ENCODE measurements at places on chromosomes 6 and 20.

DNA sequence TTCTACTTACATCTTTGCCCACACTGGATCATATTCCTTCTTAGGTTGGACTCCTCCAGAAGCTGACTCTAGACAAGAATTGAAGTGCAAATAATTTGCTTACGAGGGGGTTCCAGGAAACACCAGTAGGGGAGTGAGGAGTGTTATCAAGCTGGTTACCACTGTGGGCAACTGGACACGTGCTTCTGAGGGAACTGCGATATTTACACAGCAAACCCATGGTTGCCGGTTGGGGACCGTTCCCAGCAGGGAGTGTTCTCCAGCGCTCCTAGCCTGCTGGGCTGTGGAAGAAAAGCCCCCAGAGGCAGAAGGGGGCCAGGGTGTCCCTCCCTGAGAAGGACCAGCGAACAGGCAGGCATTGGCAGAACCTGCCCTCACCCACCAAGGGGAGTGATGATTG, 21.7 kb downstream of the MDFI start:
- DNase-seq = no peak

DNA sequence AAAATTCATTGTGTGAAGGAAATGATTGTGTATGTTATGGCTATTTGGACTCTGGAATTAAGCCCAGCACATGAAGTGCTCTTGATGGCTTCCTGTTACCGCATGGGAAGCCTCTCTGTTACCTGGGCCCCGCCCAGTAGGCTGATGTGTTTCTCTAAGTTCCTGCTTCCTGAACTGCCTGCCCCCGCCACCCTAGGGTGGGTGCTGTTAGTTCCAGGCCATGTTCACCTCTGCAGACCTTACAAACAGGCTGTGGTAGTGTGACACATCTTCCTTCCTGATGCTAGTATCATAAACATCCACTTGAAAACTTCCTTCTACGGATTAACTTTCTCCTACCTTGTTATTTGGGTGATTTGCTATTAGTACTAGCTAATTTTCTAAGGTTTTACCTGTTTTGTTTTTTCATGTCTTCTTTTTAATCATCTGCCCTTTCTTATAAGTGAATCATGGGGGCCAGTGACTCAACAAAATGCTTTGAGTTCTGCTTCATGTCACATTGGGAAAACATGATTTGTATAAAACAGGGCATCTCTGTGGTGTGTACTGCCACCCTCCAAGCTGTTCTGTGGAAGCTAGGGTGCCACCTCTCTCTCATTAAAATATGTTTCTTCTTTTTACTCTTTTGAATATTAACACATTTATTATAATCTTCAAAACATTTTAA, 40.6 kb downstream of the SH3BGRL2 start:
- peak; percentile 24 for DNase-seq

DNA sequence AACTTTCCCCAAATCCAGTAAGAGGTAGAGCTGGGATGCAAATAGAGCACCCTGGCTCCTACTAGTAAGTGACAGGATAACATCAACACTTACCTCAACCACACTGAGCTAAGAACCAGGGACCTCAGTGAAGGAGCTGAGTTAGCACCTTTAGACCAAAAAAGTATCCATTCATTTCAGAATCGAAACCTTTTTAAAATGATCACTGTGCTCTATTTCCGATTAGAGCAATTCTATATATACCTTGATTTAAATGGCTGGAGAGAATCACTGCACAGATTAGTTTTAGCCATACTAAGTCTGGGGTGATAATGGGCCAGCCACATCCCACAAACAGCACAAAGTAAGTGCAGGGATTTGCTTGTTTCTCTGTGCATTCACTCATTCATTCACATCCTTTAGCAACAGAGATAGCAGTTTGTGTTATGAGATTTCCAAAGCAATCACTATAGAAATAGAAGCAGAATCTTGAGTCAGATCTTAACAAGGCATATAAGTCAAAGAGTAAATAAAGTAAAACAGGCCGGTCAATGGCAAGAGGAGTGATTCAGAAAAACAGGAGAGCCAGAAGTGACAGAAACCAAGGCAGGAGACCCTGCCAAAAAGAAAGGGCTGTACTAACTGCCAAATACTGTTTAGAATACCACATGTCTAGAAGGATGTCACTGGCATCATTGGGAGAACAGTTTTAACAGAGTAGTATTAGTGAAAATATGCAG, 136.3 kb downstream of the KIF13A start:
- no peak for DNase-seq

DNA sequence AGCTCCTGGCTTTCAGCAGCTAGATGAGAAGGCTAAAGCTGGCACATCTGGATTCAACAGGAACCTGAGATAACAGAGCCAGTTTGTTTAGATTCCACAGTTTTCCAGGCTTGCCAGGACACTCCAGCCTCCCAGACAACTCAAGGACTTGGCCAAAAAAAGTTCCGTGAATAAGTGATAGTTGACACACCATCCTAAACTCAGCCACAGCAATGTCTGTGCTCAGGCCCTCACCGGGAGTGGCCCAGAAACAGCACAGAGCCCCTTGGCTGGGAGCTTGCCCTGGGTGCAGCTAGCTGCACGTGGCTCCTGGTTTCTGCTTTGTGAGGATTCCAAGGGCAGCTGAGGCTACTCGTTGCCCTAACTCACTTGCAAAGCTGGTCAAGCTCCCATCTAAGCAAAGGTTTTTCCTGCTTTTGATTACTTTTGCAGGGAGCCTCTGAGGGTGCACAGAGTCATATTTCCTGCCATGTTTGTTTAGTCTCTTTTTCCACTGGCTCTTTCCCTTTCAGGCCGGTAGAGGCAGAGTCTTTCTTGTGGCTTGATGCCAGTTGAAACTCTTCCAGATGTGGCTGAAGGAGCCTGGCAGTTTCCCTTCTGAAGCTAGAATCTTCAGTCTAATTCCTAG, 118.3 kb upstream of the ECI2 start:
- DNase-seq = no peak

- peak; percentile 7 for DNase-seq
Measured at GRCh38 chr6:119348748-119349360, 707 bp downstream of the MAN1A1 start.

DNA sequence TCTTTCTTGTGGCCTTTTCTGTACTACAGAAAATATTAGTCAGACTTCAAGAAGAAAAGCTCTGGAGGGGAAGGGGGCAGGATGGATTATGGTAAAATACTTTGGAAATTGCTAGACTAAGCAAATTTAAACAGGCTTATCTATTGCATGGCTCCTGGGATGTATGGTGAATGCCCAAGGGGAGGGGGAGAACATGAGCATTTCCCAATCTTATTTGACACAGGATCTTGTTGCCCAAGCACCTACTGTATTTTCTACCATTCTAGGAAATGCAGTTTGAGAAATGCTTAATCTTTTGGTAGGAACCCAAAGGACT, 86.1 kb upstream of the LAMP5 start:
- no peak for DNase-seq

DNA sequence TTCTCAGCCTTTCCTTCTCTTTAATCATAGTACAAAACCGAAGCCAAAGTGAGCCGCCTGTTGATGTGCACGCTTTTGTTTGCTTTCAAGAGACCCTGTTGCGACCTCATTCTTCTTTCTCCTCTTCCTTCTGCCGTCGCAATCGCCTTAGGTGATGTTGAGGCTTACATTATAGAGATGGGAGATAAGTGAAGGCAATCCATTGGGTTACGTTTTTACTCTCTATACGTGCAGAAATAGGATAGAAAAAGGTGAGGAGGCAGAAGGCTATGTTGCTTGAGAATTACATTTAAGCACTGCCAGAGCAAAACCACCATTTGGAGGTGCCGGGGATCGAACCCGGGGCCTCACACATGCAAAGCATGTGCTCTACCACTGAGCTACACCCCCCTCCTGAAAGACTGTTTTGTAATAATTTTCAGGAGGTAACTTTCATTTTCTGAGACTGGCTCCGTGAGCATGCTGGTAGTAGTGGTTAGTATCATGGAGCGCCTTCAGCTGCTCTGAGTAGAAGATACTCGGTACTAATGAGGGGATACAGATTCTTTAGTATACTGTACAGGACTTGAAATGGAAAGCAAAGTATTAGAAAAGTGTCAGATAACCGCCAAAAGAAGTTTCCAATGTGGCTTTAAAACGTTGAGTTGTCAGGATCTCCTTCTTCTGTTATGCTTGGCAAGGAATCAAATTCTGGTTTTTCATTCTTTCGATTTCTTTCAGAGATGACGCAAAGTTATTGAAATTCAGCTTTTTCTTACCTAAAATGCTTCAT, 165.6 kb downstream of the TRIM27 start:
- no peak for DNase-seq

DNA sequence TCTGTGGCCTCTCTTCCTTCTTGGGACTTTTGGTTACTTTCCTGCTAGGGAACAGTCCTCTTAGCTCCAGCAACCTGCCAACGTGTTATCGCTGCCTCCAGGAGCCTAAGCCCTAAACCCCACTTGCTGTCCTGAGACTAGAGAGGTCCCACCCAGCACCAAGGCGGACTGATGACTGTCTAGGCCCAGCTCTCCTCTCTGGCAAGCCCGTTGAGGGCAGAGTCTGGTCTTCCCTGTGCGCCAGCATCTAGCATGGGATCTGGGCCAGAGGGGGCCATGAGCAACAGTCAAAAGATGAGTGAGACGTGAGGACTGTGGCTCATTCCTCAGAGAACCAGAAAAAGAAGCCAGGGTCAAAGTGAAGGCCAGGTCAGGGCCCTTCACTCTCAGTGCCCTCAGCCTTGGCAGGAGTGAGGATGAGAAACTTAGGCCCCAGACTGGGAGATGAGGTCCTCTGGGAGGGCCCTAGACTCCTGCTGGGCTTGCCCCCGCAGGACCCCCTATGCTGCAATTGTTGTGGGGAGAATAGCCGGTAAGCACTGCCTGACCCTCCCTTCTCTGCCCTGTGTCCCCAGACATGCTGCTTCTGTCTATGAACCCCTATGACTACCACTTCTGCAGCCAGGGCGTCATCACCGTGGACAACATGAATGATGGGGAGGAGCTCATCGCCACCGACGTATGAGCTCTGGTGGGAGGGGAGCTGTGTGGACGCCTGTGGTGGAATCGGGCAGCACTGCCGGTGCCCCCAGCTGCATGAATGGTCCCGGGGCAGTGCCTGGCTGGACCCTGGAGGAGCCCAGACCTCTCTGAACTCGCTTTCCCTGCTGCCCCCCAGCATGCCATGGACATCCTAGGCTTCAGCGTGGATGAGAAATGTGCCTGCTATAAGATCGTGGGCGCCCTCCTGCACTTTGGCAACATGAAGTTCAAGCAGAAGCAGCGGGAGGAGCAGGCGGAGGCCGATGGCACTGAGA, 30.9 kb downstream of the MYH7B start:
- no peak for DNase-seq

DNA sequence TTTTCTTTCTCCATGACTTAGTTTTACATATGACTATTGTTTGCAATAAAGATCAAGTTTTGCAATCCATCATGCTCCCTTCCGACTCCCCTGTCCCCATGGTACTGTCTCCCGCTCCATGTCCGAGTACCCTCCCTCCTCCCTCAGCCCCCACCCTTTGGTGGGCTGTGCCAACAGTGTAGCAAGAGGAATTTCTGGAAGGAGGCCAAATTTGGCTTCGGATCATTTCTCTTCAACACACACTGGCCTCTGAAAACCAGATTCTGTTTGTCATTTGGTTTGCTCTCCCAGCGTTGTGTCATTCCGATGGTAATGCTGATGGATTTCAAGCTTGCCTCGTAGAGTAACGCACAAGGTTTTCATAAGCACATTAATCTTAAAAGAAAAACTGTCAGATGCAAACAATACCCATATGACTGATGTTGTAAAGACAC, 22.9 kb upstream of the PAX1 start:
- no peak for DNase-seq

DNA sequence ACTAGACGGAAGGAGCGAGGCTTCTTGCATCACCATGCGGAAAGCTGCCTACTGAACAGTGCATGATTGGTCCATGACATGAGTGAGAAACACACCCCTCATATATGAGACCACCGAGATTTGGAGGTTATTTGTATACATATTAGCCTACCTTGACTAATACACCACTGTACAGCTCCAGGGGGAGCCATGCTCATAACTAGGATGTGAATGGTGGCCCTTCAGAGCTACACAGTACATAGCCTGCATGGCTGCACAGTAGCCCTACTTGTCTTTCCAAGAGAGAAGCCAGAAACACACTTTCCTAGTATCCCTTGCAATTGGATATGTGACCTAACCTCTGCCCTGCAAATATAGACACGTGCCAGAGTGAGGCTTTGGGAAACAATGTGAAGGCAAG, 21.8 kb upstream of the MCUR1 start:
- DNase-seq = no peak

- DNase-seq = no peak
Measured at GRCh38 chr6:82084324-82084920, 163.1 kb downstream of the IBTK start.

DNA sequence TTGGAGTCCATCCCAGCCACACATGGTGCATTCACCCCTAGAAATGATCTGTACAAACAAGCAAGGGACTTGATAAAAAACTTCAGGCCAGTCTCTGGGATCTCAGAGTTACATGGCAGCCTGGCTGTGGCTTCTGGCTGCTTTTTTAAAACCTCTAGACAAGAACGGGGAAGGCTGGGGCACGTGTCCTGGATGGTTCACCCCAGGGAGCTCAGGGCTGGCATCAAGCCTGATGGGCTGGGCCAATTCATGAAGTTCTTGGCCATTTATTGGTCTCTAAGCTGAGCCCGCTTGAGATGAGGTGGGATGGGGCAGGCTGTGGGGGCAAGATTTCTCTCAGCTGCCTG, 10.4 kb upstream of the ZFAND3 start:
- no peak for DNase-seq

- no peak for DNase-seq
Measured at GRCh38 chr6:12075067-12075563, 63.0 kb downstream of the HIVEP1 start.

GRCh38 chr20:54231036-54231435, 23.1 kb downstream of the PFDN4 start:
- DNase-seq = no peak

- no peak for DNase-seq
Measured at GRCh38 chr6:160042788-160043301, 74.0 kb downstream of the IGF2R start.

DNA sequence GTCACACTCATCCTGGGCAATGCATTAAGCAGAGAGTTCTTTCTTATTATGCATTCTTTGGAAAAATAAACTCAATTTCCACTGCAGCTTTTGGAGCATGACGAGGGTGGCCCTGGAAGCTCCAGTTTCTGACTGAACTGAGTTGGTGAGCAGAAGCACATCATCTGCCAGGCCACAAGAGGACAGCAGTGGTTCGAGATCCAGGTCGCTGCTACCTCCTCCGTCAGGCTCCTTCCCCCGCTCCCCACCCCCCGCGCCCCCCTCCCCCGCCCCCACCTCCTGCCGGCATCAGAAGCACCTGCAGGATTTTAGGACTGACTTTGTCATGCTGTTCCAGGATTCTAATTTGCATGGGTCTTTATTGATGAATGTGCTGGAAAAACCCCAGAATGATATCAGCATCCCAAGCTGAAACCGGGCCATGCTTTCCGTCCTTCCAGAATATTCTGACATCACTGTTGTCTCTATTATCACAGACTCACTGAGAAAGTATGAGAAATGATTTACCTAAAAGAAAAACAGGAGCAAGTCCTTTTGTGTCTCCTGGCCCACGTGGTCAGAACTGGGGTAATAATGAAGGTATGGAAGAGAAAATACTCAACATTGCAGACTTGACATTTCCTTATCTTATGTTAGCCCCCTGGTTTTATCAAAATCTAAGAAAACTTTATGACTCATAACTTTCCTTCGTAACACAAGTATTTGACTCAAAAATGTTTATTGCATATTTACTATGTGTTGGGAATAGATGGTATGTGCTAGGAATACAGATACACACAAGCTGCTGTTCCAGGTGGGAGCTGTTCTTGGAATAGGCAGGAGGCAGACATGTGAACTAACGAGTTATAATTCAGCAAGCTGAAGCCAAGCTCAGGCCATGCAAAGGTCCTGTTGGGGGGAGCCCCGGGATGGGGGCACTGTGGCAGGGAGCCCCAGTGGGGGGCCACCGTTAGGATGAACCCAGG, 220.2 kb upstream of the EXOC2 start:
- no peak for DNase-seq

- no peak for DNase-seq
Measured at GRCh38 chr20:57960803-57961575, 251.2 kb upstream of the PMEPA1 start.
